ENCODE measurements at places on chromosomes 3 and 15. TPM values are rescaled to one million over a fixed set of nuclear protein-coding genes. Genes with fewer than 3 reads are reported as not detected.

GRCh38 chr3:139505829-139506386 is 29.6 kb upstream of the RBP2 start:
- H3K36me3 ChIP-seq: no peaks in the 10 kb centered on the region
- H3K27ac ChIP-seq: no peak overlapping the region
- H3K4me1 ChIP-seq: no peaks in the 10 kb centered on the region
- H3K27me3 ChIP-seq: peaks cover 2% of the 10 kb centered on the region

GRCh38 chr3:117910820-117911521 is 1123.7 kb downstream of the IGSF11 start:
- no peak overlapping the region for H3K27ac ChIP-seq
- no peaks in the 10 kb centered on the region for H3K4me1 ChIP-seq
- H3K36me3 ChIP-seq: no peaks in the 10 kb centered on the region
- no peak overlapping the region for H3K4me3 ChIP-seq
- DNase-seq: no peak

The GABRA5 gene
- not detected for total RNA-seq

GRCh38 chr15:62257996-62258521 is 93.0 kb upstream of the C2CD4B start:
- no peak for DNase-seq
- peaks cover 3% of the 10 kb centered on the region for H3K36me3 ChIP-seq
- no peaks in the 10 kb centered on the region for H3K4me1 ChIP-seq
- H3K4me3 ChIP-seq: no peak overlapping the region
- no peaks in the 10 kb centered on the region for H3K27me3 ChIP-seq
